ENCODE measurements at places on chromosomes 4 and X. TPM values are rescaled to one million over a fixed set of nuclear protein-coding genes. Genes with fewer than 3 reads are reported as not detected.

Gene NXF2
- not detected for total RNA-seq

Gene SPIN2A
- total RNA-seq = 0.39 TPM

Gene CXorf49
- total RNA-seq = not detected

Gene MAGED4
- 0.25 TPM for total RNA-seq

Gene HAND2
- 6.1 TPM for total RNA-seq

Gene MAP3K15
- total RNA-seq = 0.09 TPM

All from right lobe of liver (tissue), 6 donors.